Fibroblast of skin of back (primary cell): ENCODE measurements at places on chromosomes 13 and 19.
A peak's percentile ranks its signal among the peaks of the same experiment; 100 is the strongest.

DNA sequence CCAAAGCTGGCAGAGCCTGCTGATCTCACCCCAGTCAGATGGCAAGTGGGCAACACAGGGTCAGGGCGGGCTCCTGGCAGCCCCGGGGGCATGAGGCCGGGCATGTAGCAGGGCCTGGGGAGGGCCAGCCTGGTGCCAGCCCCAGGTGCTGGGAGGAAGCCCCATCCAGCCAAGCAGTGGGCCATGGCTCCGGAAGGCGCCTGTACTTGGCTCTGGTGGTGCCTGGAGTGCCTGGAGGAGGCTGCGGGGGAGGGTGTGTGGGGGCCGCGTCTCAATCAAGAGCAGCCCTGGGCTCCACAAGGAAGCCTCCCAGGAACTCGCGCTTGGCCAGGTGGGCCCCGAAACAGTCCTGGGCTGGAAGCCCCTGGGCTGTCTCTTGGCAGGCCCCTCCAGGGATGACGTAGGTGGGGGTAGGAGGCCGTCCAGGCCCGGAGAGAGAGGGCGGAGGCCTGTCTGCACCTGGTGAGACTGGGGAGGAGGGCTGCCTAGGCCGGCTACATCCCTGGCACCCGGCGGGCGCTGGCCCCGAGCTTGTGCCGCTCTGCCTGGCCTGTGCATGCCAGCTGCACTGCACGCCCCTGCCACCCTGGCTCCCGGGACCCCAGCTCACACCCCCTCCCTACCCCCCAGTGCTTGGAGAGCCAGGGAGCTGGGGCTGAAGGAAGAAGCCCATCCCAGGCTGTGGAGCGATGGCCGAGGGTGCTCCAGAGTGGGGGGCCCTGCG lies 45.9 kb downstream of the COMP start:
- DNase-seq, result no peak

GRCh38 chr19:39083983-39084731 lies at the start of gene ACP7:
Gene ACP7 (plus strand): TSS chr19:39084368. CDS start chr19:39085270, 902 bp downstream.
- DNase-seq, result no peak

GRCh38 chr13:99258946-99259345 lies 767 bp upstream of the GPR18 start:
- no peak for DNase-seq

DNA sequence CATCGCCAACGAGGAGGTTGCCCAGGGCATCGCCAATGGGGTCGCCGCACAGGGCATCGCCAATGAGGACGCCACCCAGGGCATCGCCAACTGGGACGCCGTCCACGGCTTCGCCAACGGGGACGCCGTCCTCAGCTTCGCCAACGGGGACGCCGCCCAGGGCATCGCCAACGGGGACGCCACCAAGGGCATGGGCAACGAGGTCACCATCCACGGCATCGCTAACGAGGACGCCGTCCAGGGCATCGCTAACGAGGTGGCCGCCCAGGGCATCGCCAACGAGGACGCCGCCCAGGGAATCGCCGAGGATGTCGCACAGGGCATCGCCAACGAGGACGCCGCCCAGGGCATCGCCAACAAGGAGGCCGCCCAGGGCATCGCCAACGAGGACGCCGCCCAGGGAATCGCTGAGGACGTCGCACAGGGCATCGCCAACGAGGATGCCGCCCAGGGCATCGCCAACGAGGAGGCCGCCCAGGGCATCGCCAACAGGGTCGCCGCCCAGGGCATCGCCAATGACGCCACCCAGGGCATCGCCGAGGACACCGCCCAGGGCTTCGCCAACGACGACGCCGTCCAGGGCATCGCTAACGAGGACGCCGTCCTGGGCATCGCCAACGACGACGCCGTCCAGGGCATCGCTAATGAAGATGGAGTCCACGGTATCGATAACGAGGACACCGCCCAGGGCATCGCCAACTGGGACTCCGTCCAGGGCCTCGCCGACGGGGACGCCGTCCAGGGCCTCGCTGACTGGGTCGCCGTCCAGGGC lies 945.7 kb downstream of the TUBA3C start:
- no peak for DNase-seq

DNA sequence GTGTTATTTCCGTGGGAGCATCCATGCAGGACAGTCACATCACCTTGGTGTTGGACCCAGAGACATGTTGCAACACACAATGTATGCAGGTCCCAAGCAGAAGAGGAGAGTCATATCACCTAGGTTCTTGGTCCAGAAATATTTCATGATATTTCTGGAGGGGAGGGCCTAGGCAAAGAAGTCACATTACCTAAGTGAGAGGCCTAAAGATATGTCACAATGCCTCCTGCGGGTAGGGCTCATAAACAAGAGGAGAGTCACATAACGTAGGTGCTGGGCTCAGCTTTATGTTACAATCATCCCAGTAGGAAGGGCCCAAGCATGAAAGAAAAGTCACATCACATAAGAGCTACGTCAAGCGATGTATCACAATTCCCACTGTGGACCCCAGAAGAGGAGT lies 10.8 kb upstream of the ZNF724 start:
- DNase-seq, result no peak

GRCh38 chr19:3612901-3613741 lies 6.4 kb upstream of the TBXA2R start:
- DNase-seq, result no peak

DNA sequence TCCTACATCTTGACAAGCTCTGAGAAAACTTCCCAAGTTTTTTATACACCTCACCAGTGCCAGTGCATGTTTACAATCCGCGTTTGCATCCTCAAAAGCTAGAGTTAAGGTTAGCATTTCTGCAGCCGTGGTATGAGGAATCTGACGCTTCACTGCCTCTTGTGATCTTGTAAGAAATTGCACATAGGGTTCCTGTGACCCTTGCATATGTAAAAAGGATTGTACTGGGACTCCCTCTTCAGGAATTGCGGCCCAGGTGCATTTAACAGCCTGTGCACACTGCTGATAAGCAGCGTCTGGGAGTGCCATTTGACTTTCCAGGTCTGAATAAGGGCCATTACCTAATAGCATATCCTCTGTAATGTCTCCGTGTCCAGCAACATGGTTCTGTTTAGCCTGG lies 15.3 kb downstream of the FPR3 start:
- DNase-seq, result no peak

DNA sequence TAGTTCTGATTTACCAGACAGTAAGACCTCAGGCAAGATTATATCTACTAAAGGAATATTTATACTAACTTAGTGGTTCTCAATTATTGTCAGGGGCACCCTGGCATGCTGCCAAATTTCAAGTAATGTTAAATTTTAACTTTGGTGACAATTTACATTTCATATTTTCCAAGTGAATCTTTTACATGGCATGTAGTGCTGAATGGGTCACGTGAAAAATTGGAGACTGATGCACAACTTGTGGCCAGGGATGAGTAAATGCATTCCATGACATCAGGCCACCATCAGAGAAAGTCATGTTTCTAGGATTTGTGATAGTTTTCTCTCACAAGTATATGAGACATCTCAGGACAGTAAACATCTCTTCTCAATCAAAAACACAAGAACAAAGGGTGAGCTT lies 202.6 kb upstream of the SOX21 start:
- peak; percentile 59 for DNase-seq

DNA sequence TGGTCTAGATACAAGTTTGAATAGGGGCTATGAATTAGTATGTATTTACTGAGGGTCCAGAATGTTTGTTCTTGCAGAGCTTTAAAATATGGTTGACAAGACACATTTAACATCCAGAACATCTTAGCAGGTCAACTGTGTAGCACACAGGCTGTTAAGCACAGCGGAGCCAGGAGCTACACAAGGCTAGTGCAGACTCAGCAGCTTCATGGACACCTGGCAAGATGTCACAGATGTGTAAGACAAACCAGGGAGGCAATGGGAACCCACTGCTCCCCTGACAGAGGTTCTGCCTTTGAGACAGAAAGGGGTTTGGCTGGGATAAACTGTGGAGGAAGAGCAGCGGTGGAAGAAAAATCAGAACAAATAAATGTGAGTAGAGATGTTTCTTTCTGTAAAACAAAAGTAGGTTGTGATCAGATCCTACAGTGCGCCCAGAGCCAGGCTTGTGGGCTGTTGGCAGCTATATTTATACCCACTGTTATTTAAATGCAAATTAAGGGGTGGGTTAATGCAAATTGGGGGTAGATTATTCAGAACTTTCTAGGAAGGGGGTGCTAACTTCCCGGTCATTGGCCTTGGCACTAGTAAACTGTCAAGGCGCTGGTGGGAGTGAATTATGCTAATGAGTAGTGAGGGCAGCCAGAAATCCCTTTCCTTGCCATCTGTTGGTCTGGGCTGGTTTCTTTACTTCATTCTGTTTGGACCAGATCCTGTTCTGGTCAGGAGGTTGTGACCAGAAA lies 33.0 kb downstream of the MIPEP start:
- no peak for DNase-seq
